NCI-H2029 treated with DMSO at 0.1 percent for 48 hours (cell line): ENCODE measurements at places on chromosomes 3 and 15.

- no peak for DNase-seq
Observed at GRCh38 chr3:120429921-120430361, 20.9 kb downstream of the FSTL1 start.

DNA sequence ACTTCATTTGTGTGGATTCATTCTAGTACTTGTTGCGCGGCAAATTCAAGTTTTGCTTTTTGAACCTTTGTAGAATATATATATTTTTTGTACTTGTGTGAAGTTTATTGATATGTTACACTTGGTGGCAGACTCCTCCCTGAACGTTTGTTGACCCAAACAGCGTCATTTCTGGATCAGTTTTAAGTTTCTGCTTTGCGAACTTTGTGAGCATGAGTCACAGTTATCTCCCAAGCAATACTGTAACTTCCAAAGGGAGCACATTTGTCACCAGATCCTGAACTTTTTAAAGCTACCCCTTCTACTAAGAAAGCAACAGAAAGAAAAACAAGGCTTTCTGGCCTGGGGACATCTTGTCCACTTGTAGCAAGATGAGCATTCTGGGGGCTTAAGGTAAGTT, 74.8 kb upstream of the CACNA2D3 start:
- DNase-seq = no peak

DNA sequence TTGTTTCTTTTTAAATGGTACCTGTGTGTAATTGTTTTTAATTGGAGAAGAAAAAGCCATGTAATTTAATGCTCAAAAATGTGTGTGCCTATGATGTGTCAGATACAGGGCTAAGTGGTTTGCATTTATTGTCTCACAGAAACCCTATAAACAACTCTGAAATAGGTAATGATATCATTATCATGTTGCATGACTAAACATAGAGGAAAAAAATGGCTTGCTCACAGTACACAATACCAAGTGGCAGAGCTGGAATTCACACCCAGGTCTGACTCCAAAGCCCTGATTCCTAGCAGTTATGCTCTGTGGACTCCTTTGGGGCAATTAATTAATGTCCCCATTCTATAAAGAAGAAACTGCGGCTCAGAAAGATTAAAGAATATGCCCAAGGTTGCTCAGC, 237.4 kb upstream of the TRIM42 start:
- DNase-seq = no peak

- DNase-seq = no peak
Observed at GRCh38 chr15:32642667-32643435, 1.3 kb downstream of the SCG5 start.

- DNase-seq = no peak
Observed at GRCh38 chr3:71433631-71434030, 149.9 kb downstream of the FOXP1 start.

DNA sequence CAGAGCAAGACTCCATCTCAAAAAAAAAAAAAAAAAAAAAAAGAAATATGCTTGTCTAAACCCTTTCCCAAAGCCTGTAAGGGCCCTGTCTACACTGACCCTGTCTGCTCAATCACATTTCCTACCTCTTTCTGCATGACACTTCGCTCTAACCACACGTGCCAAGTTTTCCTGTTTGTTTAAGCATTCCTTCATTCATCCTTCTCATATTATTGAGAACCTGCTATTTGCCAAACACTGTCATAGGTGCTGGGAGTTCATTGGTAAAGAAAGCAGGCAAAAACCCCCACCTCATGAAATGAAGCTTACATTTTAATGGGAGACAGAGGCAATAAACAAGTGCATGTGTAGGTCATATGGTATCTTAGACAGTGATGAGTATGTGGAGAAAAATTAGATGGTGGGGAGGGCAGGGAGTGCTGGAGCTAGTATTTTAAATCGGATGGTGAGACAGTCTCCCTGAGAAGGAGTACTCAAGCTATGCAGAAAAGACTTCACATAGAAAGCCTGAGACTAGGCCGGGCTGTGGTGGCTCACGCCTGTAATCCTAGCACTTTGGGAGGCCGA, 48.0 kb downstream of the B3GNT5 start:
- DNase-seq = peak; percentile 46

DNA sequence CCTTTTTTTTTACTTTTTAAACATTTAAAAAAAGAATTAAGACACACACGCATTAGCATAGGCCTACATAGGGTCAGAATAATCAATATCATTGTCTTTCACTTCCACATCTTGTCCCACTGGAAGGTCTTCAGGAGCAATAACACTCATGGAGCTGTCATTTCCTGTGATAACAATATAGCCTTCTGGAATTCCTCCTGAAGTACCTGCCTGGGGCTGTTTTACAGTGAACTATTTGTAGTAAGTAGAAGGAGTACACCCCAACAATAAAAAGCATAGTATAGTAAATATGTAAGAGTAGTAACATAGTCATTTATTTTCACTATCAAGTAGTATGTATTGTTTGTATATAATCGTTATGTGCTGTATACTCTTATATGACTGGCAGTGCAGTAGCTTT, 19.5 kb upstream of the CLDN18 start:
- DNase-seq = no peak

- no peak for DNase-seq
Observed at GRCh38 chr3:33171580-33171979, 47.0 kb downstream of the SUSD5 start.

DNA sequence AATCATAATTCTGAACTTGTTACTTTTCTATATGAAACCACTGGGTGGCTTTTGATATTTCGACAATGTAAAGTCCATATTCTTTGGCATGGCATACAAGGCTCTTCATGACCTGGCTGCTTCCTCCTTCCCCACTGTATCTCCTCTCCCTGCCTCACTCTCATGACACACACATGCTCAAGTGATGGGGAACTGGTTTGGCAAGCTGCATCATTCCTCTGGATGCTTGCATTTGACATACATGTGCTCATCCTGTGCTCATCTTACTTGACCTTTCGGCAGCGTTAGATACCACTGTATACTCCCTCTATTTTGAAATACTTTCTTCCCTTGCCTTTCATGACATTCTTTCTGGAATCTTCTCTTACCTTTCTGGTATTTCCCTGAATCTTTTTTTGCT, 51.8 kb upstream of the ZDHHC23 start:
- no peak for DNase-seq

GRCh38 chr3:55085231-55085630, 157.4 kb upstream of the LRTM1 start:
- DNase-seq = no peak

- no peak for DNase-seq
Observed at GRCh38 chr3:29072611-29073010, 208.3 kb upstream of the RBMS3 start.

DNA sequence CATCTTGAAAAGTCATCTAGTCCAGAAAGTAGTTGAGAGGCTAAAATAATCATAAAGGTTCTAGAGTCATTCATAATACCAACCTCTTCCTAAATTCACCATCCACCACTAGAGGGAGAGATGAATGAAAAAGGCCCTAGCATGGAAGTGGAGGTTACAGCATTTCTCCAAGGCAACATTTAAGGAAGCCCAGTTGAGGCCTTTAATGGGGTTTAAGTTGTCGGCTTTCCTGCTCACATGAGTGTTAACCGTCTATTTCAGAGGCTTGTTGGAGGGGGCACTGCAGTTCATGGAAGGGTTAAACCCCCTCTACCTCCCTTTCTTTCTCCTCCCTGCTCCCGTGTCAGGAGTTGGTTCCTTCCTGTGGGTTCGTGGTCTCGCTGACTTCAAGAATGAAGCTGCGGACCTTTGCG, 3.8 kb upstream of the SLCO3A1 start:
- no peak for DNase-seq

GRCh38 chr3:30551927-30552326, 54.5 kb upstream of the TGFBR2 start:
- no peak for DNase-seq

GRCh38 chr15:74041777-74042435, 40.4 kb downstream of the GOLGA6A start:
- DNase-seq = no peak

DNA sequence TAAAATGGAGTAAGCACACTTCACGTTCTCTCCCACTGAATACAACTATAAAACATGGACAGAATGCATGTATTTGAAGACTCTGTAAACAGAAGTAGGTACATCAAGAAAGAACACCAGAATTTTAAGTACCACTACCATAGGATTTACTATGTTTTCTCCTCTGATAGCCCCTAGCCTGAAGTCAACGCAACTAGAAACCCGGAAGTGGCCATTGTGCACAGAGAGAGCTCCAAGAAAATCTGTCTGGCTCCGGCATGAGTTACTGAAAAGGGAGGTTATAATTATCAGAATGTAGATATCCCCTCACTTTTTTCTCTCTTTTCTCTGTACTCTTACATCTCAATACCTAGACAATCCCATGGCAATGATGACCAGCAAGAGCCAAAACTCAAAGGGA, 23.8 kb downstream of the KBTBD12 start:
- no peak for DNase-seq

DNA sequence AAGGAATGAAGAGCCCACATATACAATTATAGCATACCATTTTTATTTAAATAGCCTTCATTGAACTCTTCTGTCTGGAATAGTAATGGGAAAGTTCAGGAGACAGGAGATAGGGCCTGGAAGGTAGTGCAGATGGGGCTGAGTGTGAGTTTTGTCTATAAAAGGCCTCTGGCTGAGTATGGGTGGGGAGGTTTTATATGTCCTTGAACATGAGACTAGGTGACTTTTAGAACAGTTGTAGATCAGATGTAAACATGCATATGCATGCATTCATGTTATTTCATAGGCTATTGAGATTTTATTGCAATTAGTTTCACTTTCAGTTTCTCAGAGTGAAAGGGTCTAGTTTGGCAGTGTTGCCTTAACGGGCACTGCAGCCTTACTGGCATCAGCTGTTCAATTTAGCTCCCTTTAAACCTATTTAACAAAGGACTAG, 27.1 kb downstream of the CGGBP1 start:
- DNase-seq = peak; percentile 51

DNA sequence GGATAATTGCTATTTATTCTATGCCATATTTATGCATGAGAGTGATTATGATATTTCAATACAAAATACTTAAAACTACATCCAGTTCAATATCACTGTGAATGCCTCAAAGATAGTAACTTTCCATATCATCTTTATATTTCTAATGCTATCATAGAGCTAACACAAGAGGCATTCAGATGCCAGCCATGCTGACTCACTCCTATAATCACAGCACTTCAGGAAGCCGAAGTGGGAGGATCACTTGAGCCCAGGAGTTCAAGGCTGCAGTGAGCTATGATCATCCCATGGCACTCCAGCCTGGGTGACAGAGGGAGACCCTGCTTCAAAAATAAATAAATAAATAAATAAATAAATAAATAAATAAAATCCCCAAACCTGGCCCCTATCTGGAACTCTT, 498.7 kb downstream of the EPHA3 start:
- no peak for DNase-seq

- DNase-seq = no peak
Observed at GRCh38 chr15:77035584-77035983, 35.3 kb downstream of the TSPAN3 start.

DNA sequence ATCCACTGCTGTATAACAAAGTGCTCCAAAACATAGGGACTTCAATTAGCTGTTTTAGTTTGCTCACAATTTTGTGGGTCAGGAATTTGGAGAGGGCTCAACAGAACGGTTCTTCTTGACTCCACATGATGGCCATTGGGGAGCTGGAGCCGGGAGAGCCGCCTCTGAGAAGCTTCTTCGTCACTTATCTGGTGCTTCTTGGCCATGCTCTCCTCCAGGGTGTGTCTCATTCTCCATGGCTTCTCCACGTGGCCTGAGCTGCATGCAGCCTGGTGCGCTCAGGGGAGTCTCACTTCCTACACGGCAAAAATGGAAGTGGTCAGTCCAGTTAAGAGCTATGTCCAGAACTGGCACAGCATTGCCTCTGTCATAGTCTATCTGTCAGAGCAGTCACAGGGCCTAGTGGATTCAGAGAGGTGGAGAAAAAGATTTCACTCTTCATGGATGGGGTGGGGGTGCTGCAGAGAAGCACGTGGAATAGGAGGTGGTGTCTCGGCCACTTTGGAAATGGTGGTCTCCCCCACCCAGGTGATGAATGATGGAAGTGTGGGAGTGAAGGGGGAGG, 26.3 kb upstream of the PRR23E start:
- no peak for DNase-seq

- no peak for DNase-seq
Observed at GRCh38 chr3:184968115-184968514, 156.1 kb downstream of the VPS8 start.

DNA sequence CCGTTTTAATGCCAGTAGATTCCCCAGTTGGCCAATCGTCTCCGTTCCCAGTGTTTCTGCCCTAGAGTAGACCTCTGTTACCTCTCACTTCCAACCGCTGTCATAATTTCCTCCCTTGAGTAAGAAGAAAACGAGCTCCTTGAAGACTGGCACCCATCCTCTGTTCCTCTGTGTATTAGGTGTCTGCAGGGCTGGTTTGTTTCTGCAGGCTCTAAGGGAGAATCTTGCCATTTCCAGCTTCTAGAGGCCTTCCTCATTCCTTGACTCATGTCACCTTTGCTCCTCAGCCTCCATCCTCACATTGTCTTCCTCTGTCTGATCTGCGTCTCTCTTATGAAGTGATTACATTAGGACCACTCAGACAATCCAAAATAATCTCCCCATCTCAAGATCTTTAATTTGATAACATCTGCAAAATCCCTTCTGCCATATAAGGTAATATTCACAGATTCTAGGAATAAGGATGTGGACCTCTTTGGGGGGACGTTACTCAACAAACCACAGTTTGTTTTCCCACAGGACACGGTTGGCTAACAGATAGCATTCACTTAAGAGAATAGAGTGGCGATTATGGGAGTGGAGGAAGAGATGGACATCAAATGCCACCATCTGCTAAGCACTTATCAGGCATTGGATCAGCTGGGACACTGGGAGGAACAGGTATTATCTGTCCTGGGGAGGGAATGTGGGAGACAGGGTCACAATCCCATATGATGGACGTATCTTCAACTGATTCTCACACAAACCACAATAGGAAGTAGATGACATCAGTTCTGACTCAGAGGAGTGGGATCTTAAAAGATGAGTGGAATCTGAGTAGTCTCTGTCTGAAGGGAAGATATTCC, 17.1 kb downstream of the ARHGAP31 start:
- no peak for DNase-seq

- no peak for DNase-seq
Observed at GRCh38 chr15:68561171-68561900, 17.5 kb upstream of the CORO2B start.

DNA sequence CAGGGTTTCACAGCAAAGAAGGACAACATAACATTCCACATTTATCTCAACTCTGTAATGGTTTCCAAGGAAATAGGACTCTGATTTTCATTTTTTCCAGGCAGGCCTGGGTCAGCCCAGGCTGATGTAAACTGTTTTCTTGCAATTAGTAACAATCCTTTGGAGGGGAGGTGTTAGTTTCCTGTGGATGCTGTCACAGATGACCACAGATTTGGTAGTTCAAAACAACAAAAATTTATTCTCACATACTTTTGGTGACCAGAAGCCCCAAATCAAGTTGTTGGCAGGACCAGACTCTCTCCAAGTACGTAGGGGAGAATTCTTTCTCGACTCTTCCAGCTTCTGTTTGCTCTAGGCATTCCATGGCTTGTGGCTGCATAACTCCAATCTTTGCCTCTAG, 88.0 kb downstream of the EDEM1 start:
- no peak for DNase-seq

GRCh38 chr3:196631682-196632045, 7.8 kb upstream of the NRROS start:
- DNase-seq = no peak
